Activated naive CD4-positive, alpha-beta T cell (primary cell): ENCODE measurements at places on chromosomes 1 and 21.

DNA sequence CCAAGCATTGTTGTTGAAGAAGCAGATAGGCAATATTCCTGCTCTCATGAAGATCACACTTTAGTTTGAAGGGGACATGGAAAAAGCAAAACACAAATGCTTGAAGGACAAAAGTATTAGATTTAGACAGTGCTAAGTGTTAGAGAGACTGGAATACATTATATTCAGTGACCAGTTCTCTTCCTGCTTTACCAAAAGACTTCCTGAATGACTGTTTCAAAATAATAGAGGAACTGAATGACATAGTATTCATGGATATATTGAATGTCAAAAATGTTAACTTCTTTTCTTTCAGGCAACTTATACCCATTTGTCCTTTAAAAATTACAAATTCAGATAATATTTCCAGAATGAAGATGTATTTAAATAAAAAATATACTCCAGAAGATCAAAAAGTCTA, 178.0 kb upstream of the IVNS1ABP start:
- DNase-seq, result no peak

GRCh38 chr1:42934541-42935312, 23.9 kb downstream of the SLC2A1 start:
- DNase-seq, result no peak

DNA sequence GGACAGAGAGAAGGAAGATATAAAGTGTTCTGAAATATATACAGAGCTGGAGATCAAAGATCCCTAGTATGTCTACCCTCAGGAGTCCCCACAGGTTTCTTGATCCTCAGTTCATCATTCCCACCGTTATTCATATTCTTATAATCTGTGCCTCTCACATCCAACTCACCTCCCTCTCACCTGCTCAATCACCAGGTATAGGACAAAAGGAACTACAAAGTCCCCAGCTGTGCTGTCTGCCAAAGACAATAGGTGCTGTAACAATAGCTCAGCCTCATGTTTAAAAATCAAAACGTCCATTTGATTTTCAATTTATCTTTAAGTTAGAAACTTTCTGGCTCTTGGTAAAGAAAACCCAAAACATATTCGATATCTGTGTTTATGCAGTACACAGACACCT, 121.1 kb upstream of the PKN2 start:
- no peak for DNase-seq

GRCh38 chr1:4976859-4977440, 322.5 kb downstream of the AJAP1 start:
- no peak for DNase-seq

DNA sequence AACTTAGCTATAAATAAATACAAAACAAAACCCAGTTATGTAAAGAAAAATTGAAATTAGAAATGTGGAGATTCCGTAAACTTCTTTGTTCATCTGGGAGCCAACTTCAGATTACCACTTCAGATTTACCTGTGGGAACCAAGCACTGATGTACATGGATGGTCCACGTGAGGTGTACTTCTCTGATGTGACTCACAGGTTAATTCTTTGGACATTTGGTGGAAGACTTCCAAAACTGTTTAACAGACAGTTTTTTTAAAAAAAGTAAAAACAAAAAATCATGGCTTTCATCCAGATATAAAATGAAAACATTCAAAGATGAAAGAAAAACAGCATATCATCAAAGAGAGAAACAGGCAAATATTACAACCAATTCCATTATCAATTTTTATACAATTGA, 92.0 kb downstream of the MAST2 start:
- no peak for DNase-seq

- DNase-seq, result no peak
Measured at GRCh38 chr1:155607708-155608107, 2.3 kb upstream of the MSTO1 start.

DNA sequence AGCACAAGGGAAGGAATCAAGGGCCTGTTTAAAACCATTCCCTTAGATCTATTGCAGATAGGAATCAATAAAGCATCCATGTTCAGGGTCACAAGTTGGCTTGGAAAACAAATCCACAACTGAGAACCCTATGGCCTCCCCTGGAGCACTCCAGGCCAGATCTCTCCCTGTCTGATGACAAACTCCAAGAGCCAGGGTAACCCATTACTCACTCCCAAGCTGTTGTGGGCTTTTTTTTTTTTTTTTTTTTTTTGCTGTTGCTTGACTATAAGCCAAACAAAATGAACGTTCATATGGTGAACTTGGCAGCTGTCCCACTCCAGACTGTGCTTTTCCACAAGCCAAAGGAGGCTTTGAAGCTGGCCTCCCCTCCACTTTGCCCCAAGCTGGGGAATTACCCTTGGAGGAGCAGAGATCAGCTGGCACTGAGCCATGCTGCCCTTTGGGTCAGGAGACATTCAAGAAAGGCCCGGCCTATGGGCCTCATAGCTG, 35.7 kb upstream of the VAV3 start:
- DNase-seq, result no peak

GRCh38 chr21:42491328-42491727, 4.7 kb downstream of the RSPH1 start:
- no peak for DNase-seq

DNA sequence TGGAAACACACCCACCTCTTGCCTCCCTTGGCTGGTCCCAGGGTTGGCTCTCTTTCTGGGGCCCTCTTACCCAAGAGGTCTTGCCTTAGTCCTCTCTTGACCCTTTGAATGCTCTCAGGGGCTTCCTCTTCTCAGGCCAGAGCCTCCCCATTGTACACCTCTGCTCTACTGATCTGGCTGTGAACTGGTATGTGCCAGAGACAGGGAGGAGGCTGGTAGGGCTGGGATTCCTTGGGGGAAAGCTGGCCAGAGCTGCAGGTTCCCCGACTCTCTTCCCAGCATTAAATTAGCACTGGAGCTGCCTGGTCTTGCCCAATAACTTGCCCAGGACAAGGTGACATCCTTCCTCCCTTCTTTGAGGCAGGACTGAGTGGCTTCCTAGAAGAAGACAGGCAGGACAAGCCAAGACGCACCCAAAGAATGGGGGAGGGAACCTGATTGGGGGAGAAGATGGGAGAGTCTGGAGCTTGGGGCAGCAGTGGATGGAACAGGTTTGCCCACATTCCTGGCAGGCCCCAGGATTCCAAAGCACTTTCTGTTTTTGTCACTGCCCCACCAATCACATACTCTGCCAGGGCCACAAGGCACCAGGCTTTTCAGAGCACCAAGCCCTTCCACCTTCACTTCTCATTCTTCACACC, 37.2 kb upstream of the CITED4 start:
- no peak for DNase-seq

DNA sequence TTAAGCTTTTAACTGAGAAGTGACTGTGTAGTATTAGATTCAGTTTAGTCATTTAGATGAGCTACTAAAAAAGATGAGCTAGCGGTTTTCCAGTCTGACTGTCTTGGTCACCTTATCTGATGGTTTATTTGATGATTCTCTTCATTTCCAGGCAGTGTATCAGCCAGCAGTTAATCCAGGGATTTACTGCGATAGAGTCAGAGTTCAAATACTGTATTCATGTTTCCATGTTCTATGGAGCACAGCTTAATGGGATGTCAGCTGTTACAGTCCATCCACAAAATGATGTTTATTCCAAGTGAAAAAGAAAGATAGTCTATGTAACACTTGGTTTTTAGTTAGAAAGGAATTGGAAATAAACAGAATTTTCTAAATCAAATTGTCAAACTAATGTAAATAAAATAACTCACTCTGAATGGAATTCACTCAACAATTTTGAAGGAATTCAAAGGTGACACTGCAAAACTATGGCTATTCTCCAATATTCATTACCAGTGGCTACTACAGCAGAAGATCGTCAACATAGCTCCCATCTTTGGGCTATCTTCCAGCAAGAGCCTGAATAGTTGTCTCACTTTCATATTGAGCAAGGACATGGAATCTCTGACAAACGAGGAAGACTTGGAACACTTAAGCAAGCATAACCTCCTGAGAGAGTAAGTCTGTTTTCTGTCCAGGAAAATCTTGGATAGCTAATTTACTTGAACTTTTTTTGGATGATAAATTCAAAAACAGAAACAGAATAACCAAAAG, 54.6 kb upstream of the DPT start:
- DNase-seq, result no peak

GRCh38 chr1:145979746-145980456, 15.4 kb downstream of the POLR3GL start:
- no peak for DNase-seq

DNA sequence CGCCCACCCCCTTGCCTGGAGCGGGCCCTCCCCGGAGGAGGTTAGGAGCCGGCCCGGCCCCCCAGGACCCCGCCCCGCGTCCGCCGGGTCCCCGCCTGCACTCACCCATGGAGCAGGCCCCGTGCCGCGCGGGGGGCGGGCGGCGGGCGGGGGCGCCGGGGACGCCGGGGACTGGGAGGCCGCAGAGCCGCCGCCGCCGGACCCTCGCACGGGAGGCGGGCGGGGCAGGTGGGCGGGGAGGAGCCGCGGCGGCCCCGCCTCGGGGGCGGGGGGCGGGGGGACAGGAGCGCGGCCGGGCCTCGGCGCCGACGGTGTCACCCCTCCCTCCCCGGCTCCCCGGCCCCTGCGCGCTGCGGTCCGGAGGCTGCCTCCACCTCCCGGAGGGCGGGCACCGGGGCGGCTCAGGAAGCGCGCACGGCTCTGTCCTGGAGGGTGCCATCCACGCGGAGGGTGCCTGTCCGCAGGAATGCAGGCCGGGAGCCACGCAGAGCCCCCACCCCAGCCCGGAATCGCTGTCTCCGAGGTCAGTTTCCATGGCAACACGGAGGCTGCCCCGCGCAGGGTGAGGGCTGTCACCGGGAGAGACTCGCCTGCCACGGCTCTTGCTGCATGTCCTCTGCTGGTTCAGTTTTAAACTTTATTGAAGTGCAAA, 5.9 kb upstream of the PLEKHG5 start:
- DNase-seq, result no peak

DNA sequence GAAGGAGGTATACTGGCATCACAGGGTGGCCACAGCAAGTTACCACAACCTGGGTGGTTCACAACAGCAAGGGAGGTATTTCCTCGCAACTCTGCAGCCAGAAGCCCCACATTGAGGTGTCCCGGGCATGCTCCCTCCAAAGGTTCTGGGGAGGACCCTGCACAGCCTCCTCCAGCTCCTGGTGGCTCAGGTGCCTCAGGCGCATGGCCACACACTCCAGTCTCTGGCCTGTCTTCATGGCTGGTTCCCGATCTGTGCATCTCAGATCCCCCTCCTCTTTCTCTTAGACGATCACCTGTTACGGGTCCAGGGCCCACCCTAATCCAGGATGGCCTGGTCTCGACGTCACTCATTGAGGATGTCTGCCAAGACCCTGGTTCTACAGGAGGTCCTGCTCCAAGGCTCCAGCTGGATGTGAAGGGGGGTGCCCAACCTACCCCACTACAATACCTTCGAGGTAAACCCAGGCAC, 6.7 kb upstream of the ARF1 start:
- DNase-seq, result no peak

DNA sequence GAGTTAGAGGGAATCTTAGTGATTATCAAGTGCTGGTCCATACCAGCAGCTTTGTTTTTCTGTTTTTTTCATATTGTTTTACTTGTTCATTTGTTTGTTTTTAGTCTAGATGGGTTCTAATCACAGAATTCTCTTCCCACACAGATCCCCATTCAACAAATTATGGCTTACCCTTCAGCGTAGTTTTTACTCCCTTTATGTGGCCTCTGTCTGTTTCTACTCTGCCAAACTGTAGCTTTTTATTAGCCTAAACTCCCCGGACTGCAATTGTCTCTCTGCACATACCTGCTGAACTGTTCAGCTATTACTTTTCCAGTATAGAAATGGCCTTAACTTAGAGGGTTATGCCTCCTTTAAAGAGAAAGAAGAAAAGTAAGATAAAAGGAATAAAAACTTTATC, 348.5 kb downstream of the TGFB2 start:
- no peak for DNase-seq

GRCh38 chr1:200659269-200659668, 10.4 kb downstream of the DDX59 start:
- no peak for DNase-seq

GRCh38 chr1:231796141-231796540, 169.6 kb downstream of the DISC1 start:
- DNase-seq, result no peak

DNA sequence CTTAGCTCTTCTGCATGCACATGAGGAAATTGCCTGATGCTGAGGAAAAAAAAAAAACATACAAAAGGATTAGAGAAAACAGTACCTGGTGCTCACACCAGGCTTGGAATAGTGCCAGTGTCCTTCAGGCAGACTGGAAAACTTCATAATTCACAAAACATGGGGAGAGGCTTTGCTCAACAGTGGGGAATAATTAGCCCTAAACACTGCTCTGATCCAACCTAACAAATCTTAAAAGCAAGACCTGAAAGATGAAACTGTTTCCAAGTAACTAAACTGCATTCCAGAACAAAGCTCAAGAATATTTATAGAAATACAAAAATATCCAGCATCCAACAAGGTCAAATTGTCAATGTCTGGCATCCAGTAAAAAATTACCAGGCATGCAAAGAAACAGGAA, 124.8 kb downstream of the AK5 start:
- DNase-seq, result no peak

DNA sequence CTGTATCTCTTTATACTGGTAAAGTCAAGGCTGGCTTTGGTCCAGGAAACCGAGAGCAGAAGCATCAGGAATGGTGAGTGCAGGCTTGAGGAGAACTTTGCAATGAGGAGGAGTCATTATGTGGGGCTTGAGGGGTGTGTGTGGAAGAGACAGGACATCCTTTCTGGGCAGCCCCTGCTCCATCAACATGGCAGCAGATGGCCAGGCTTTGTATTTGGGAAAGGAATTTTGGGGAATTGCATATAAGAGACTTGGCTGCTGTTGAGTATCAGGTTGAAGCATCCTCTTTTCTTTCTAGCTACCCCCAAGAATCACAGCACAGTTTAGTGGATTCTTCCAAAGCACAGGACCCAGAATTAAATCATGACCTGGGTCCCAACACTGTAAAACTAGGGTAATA, 33.4 kb downstream of the VTCN1 start:
- DNase-seq, result no peak

DNA sequence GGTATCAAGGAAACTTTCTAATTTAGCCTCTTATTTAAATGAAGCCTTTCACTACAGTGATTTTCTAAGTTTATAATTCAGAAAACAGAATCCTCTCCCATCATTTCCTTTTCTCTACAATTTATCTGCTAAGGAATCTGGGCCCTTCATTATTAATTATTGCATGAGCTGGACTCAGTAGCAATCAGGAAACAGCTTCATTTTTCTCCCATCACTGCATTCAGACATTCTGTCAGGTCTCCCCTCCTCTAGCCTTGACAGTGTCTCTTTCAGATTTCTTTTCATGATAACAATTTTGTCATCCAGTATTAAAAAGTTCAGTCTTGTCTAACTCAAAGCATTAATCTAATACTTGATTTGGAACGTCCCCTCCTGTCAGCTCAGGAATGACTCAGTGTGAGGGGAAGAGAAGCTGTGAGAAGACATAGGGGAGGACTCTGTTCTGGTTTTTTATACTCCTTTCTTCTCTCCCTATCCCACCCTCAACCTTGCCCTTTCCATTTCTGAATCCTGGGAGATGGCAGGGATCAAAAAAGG, 28.1 kb downstream of the SLC44A5 start:
- DNase-seq, result no peak
